ENCODE measurements at places on chromosomes 3 and 15. TPM values are rescaled to one million over a fixed set of nuclear protein-coding genes. Genes with fewer than 3 reads are reported as not detected.

GRCh38 chr15:80404761-80405553 lies 775 bp downstream of the ARNT2 start:
- H3K27me3 ChIP-seq = peaks cover 33% of the 10 kb centered on the region
- H3K4me1 ChIP-seq = no peaks in the 10 kb centered on the region
- peak; percentile 81 for DNase-seq
- H3K36me3 ChIP-seq = no peaks in the 10 kb centered on the region
- peak overlapping the region; percentile 75 for H3K4me3 ChIP-seq
- H3K27ac ChIP-seq = peak overlapping the region; percentile 71

DNA sequence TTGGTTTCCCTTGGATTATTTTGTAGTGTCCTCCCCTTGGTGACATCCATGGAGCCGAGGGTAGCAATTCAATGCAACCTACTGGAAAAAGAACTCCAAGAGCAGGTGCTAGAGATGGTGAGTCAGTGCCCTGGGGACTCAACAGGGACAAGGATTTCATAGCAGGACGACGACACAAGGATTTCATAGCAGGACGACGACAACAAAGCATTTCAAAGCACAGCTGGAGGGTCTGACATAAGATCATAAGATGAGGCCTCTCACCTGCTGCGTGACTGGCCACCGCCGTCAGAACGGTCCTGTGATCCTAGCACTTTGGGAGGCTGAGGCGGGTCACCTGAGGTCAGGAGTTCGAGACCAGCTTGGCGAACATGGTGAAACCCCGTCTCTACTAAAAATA lies 22.5 kb downstream of the NRROS start:
- no peak for DNase-seq
- H3K36me3 ChIP-seq = no peaks in the 10 kb centered on the region
- no peaks in the 10 kb centered on the region for H3K27me3 ChIP-seq
- no peaks in the 10 kb centered on the region for H3K4me1 ChIP-seq
- H3K27ac ChIP-seq = no peak overlapping the region
- no peak overlapping the region for H3K4me3 ChIP-seq

AADACL2 gene
- not detected for total RNA-seq

GRCh38 chr3:195829897-195830254 lies 18.1 kb upstream of the MUC4 start:
- no peak overlapping the region for H3K4me3 ChIP-seq
- H3K27me3 ChIP-seq = no peaks in the 10 kb centered on the region
- DNase-seq = no peak
- H3K27ac ChIP-seq = no peak overlapping the region
- peaks cover 4% of the 10 kb centered on the region for H3K4me1 ChIP-seq

DNA sequence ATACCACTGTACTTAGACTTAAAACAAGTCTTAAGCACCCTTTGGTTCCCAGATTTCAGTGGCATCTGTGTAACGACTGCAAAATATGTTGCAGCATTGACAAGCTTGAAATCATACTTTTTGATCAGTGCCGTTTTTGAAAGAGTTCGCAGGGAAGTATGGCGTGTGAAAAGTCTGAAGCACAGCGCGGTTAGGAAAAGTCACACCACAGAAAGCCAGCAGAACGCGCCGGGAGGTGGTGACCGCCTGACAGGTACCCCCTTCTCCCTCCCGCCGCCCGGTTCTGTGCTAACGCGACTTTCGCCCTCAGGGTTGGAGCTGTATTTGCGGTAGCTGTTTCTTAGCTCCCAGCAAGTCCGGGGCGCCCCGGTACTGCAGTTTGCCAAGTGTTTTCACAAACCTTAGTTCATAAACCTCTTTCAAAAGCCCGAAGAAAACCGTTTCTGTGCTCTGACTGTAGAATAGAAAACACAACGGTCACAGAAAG lies 481 bp upstream of the CRYBG3 start:
- DNase-seq = peak; percentile 82
- no peaks in the 10 kb centered on the region for H3K36me3 ChIP-seq
- H3K27me3 ChIP-seq = peaks cover 27% of the 10 kb centered on the region

PLCD1 gene
- 68.7 TPM for total RNA-seq

DNA sequence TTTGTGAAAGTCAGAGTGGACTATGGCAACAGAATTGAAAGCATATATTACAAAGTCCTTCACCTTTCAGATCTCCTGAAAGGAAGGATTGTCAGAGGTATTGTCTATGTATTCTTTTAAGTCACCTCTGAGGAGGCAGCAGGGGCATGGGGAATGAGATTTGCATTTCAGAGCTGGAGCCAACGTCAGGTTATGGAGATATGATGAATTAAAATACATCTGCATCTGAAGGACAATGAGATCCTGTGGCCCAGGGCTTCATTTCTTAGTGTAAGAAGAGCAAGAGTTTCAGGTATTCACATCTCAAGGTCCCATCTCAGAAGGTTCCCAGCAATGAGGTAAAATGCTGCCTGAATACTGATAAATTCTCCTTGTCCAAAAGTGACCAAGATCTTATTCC lies 695.8 kb downstream of the TUSC7 start:
- no peaks in the 10 kb centered on the region for H3K36me3 ChIP-seq
- no peak overlapping the region for H3K27ac ChIP-seq
- H3K4me1 ChIP-seq = peaks cover 8% of the 10 kb centered on the region
- no peaks in the 10 kb centered on the region for H3K27me3 ChIP-seq
- no peak overlapping the region for H3K4me3 ChIP-seq

GRCh38 chr15:61069394-61070075 lies 159.6 kb downstream of the RORA start:
- H3K27me3 ChIP-seq = no peaks in the 10 kb centered on the region
- no peak overlapping the region for H3K4me3 ChIP-seq
- no peak overlapping the region for H3K27ac ChIP-seq
- no peaks in the 10 kb centered on the region for H3K36me3 ChIP-seq

DNA sequence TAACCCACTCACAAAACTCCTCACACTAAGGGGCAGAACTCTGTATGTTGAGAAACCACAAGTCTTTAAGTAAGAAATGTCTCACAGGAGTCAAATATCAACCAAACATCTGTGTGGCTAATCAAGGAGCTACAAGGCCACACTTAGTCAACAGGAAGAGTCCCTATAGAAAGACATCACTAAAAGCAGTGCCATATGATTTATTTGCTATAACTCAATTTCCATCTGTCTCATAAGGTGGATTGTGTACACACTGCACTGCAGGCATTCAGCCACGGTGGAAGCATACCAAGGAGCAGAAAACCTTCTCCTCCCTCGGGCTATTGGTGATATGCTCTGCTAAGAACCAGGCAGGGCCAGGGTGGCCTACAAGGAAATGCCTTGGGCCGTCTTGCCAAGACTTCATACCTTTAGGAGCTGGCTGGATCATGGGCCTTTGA lies 197.6 kb upstream of the CFAP20DC start:
- peaks cover 11% of the 10 kb centered on the region for H3K4me1 ChIP-seq
- H3K27me3 ChIP-seq = no peaks in the 10 kb centered on the region
- DNase-seq = no peak
- no peak overlapping the region for H3K27ac ChIP-seq

- H3K27ac ChIP-seq = no peak overlapping the region
- no peak for DNase-seq
- no peaks in the 10 kb centered on the region for H3K27me3 ChIP-seq
- no peak overlapping the region for H3K4me3 ChIP-seq
- H3K36me3 ChIP-seq = peaks cover 16% of the 10 kb centered on the region
These were observed 44.9 kb downstream of the NMD3 start for GRCh38 chr3:161265916-161266571.

GOLGA6A gene
- total RNA-seq = 0.86 TPM

ACAN gene
- 0.23 TPM for total RNA-seq

GRCh38 chr3:6097021-6097420 lies 763.9 kb upstream of the GRM7 start:
- no peak overlapping the region for H3K27ac ChIP-seq
- no peaks in the 10 kb centered on the region for H3K4me1 ChIP-seq
- DNase-seq = no peak

GRCh38 chr3:36989568-36989967 lies 3.4 kb downstream of the EPM2AIP1 start:
- H3K27me3 ChIP-seq = no peaks in the 10 kb centered on the region
- DNase-seq = no peak
- peak overlapping the region; percentile 88 for H3K4me3 ChIP-seq
- peaks cover 8% of the 10 kb centered on the region for H3K4me1 ChIP-seq

SPTBN5 gene
- total RNA-seq = 2.8 TPM

DNA sequence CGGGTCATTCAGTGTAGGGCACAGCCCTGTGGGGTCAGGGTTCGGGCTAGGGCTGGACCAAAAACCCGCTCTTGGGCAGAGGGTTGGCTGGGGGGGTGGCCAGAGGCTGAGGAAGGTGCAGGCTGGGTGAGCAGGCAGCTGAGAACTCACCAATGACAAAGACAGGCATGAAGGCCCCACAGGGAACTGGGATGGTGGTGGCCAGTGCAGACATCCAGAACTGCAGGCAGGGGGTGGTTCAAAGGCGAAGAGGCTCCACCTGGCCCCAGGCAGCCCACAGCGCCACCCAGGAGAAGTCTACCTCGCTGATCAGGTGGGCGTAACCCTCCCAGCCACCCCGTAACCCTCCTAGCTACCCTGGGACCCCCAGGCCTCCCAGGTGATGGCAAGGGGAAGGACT lies 6.7 kb downstream of the CLCN2 start:
- H3K4me1 ChIP-seq = peaks cover 12% of the 10 kb centered on the region
- no peak overlapping the region for H3K4me3 ChIP-seq
- H3K27ac ChIP-seq = no peak overlapping the region

PLA2G4E gene
- total RNA-seq = not detected

DNA sequence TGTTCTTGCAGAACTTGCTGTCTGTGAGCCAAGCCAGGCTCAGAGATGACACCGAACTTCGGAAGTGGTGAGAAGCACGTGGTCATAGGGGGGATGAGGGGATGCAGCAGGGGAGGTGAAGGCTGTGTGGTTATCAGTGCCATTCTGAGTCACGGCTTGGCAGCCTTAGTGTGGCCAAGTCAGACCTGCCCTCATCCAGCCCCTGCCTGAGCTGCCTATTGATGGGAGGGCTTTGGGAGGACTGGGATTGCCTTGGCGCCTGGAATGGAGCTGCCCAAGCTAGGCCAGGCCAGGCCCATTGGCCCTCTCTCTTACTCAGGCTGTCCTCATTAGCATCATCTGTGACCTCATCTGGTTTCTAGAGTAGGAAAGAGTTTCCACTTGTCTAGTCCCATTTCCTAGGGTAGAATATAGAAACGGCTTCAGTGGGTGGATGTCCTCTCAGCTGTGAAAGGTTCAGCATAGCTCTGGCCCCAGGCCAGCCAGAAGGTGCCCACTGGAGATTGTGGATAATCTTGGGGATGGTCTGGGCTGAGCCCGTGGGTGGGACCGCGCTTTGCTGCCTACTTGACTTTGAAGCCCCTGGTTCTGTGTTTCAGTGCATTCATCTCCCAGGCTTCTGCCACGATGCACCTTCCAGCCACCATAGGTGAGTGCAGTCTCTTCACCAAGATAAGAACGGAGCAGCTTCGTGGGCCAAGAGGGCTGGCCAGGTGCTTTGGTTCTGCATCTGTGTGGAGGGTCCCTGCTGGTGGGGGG lies 7.2 kb downstream of the FAH start:
- no peaks in the 10 kb centered on the region for H3K36me3 ChIP-seq
- no peaks in the 10 kb centered on the region for H3K27me3 ChIP-seq

DNA sequence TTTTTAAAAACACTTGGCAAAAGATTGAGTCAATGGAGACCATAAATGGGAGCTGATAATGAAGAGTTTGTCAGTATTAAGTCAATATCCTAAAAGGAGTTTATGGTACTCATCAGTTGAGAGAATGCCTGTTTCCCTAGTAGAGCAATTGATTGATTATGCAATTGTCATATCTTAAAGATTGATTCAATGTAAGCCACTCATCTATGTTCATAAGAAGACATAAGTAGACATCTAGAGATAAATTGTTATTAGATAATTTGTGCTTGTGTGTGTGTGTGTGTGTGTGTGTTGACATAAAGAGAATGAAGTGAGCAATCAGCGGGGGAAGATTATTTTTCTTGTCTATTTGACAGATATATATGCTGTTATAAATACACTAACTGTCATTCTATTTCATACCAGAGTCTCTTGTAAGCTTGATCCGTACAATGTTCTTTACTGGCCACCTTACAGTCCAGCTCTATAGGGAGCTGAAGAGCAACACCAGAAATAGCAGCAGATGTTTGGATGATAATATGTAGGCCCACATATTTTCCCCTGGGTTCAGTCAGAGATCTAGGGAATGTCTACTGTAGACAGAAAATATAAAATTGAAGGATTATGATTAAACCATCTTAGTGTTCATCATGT lies 848.6 kb upstream of the EPHA6 start:
- no peaks in the 10 kb centered on the region for H3K36me3 ChIP-seq
- no peak for DNase-seq
- H3K4me3 ChIP-seq = no peak overlapping the region
- no peak overlapping the region for H3K27ac ChIP-seq
- no peaks in the 10 kb centered on the region for H3K4me1 ChIP-seq

GRCh38 chr3:10683106-10683505 lies 132.9 kb upstream of the SLC6A11 start:
- H3K4me1 ChIP-seq = no peaks in the 10 kb centered on the region
- no peak overlapping the region for H3K27ac ChIP-seq
- no peaks in the 10 kb centered on the region for H3K36me3 ChIP-seq
- no peak overlapping the region for H3K4me3 ChIP-seq
- DNase-seq = no peak

GRCh38 chr3:170007031-170007663 lies 30.6 kb upstream of the GPR160 start:
- H3K4me3 ChIP-seq = no peak overlapping the region
- H3K36me3 ChIP-seq = no peaks in the 10 kb centered on the region
- H3K27ac ChIP-seq = no peak overlapping the region
- no peak for DNase-seq
- peaks cover 5% of the 10 kb centered on the region for H3K4me1 ChIP-seq

ECE2 gene
- total RNA-seq = 0.11 TPM

DNA sequence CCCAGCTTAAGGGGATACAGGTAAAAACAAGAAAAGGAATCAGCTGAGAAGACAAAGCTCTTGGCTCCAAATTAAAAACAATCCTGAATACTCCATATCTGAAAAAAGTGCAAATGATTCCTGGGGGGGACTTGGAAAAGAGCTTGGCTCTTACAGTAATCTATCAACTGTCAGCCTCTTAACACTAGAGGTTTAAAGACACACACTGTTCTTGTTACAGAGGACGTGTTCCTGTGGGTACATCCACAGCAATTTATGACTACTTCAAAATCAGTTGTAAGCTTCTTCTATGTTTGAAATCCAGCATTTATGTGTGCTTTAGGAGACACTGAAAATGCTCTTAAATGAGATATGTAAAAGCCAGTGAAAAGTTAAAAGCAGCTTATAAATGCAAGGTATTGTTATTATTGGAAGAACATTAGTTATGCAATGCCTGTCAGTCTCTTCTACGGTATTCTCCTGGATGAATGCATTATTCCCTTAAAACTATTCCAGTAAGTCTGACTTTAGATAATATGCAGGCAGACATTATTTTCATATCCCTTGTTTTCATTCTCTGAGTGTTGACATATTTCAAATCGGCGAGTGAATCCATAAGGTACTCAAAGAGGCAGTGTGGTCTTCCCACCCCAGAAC lies 408.4 kb upstream of the ADAMTS9 start:
- no peaks in the 10 kb centered on the region for H3K36me3 ChIP-seq
- no peaks in the 10 kb centered on the region for H3K27me3 ChIP-seq
- peaks cover 12% of the 10 kb centered on the region for H3K4me1 ChIP-seq
- no peak overlapping the region for H3K27ac ChIP-seq
- H3K4me3 ChIP-seq = peak overlapping the region; percentile 21
